NCI-H187 (cell line): ENCODE measurements at places on chromosomes 11 and 22.

- DNase-seq, result no peak
These were observed 28.8 kb upstream of the CPT1A start for GRCh38 chr11:68870470-68870869.

DNA sequence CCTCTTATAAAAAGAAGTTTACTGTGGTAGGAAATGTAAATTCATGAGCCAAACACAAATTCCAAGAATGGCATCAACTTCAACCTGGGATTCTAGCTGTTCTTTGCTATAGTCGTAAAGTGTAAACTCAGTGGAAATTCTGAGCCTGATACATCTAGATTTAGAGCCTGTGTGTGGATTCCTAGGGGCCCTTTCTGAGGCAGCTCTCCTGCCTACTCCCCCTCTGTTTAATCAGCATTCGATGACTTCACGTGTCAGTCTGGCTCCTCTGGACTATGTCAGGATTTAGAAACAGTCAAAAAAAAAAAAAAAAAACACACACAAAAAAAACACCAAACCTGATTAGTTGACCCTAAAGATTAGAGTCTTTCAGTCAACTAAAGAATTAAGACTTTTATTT lies 93.1 kb upstream of the SC5D start:
- no peak for DNase-seq

GRCh38 chr22:37559901-37560607 lies at the start of gene CDC42EP1:
Gene CDC42EP1 (plus strand): TSS chr22:37560480. CDS start chr22:37566350, 5,870 bp downstream.
- no peak for DNase-seq

DNA sequence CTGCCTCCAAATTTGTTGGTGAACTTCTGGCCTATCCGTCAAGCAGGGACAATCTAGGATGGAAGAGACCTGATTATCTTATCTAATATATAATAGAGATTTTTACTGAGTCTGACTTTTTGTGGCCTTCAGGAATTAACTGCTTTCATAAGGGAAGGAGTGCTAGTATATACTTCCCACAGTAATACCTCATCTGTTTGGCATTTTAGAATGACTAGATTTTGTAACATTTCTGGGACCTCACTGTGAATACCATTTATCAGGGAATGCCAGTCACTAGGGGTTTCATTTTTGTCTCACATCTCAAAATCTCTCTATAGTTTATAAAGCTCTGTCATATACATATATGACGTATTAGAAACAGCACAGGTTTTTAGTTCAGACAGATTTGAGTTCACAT lies 114.3 kb downstream of the INSC start:
- no peak for DNase-seq

DNA sequence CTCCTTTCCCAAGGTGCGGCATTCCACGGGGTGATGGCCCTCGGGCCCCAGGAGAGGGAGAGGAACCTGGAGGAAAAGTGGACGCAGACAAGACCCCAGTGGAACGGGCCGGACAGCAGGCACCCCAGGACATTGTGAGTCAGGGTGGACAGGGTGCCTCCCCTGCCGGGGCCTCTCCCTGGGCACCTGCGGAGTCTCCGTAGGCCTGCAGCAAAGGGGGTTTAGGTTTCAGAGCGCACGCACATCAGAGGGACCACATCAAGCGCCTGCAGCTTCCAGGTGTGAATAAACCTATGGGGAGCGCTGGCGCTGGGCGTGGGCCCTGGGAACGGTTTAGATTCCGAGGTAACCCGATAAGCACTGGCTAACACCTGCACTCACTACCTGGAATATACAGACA lies 22.7 kb upstream of the FGF19 start:
- DNase-seq, result no peak

GRCh38 chr11:85827748-85828639 lies 17.1 kb upstream of the SYTL2 start:
- DNase-seq, result no peak

- no peak for DNase-seq
These were observed 453.4 kb downstream of the TBC1D22A start for GRCh38 chr22:47215851-47216250.

DNA sequence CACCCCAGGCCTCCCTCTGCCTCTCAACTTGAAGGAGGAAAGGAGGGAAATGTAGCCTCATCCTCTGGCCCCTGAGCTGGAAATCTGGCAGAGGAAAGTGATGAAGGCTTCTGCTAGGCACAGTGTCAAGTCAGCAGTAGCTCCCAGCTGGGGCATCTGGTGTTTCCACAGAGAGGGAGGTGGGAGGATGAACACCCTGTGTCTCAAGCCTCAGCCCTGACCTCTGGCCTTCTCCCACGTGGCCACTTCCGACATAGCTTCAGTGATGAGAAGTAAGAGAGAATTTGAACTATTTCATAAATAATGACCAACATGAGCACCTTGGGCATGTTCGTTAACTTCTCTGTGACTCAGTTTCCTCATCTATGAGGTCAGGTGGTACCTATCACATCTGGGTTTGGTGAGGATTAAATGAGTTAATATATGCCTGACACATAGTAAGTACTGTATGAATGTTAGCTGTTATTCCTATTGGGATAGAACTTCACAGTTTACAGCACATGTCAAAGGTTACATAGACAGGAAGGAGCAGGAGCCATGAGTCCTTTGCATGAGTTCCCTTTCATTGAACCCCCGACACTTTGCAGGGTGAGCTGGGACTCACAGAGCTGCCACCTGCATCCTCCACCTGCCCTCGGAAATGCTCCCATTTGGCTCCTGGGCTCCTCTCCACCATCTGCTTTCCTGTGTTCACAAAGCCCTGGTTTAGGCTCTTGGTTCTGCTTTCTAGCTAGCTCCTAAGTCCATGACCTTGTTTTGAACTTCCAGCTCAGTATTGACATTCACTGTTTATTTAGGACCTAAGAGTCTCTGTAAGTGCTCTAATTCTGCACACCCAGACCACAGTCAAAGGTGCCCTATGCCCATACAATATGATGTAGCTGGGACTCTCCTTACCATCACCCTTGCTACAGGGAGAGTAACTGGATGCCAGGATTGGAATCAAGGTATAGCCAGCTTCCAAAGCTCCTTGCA lies 61.7 kb downstream of the CSNK2A3 start:
- no peak for DNase-seq

GRCh38 chr11:108966206-108966605 lies 301.3 kb downstream of the DDX10 start:
- DNase-seq, result no peak

DNA sequence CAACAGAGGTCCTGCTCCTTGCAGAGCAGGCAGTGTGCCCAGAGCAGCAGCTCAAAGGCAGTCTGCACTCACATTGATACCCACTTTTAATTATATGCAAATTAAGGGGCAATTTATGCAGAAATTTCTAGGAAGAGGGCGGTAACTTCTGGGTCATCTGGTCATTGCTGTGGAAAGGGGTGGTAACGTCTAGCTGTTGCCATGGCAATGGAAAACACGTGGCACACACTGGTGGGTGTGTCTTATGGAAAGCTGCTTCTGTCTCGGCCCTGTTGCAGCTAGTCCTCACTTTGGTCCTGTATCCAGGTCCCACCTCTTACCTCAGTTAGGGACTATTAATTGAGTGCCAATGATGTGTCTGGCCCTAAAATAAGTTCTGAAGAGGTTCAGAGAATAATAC lies 36.8 kb downstream of the BARX2 start:
- no peak for DNase-seq

DNA sequence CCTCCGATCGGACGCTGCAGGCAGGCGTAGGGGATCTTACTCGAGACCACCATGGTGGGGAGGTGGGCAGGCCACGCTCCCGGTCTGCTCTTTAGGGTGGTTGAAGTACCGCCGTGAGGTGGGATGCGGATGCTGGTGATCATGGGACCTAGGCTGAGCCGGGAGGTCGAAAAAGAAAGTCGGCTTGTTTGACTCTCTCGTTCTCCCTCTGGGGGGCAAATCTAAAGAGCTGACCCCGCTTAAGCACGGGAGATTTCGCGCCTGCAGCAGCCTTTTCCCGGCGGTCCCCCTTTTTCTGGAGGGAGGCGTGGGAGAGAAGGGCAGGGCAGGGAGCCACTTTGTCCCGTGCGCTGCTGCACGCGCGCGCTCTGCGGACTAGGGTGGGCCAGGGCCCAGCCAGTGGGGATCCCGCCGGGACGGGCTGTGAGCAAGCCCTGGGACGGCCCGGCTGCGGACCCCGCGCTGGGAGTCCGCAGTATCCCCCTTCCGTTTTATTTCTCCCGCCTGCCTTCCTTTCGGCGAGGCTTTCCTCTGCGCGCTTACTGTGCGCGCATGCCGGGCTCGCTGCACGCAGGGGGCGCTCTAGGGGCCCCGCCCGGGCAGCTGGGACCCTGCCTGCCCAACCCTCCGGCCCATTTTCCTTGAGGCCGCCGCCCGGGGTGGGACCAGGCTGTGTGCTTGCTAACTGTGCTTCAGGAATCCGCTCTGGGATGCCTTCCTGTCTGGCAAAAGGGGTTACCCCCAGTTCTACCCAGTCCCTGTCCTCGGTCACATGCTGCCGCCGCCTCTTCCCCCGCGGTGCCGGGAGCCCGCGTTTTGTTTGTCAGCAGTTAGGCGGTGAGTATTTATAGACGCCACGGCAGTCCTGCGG lies 81.0 kb downstream of the PRR5L start:
- DNase-seq, result no peak

GRCh38 chr11:76276781-76277155 lies 70.5 kb upstream of the WNT11 start:
- DNase-seq, result no peak

DNA sequence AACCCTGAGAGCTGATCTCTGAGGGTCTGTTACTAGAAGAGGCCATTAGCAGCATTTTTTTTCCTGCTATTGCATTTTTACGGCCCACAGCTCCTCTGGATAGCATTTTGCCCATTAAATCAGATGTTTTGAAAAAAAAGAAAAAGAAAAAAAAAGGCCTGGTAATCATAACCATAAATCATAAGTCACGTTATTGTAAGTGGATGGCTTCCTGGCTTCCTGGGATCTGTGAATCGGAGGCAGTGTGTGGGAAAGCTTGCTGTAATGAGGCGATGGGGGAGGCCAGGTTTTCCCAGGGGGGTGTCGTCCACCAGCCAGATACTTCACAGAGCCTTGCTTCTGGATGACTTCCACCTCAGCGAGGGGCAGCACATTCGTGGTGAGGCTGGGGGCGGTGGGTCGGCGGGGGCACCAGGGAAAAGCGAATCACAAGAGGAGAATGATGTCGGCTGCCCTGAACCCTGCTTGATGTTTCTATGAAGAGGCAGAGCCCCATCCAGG lies 106.5 kb upstream of the SYT13 start:
- no peak for DNase-seq

- no peak for DNase-seq
These were observed 904 bp downstream of the SLC35F2 start for GRCh38 chr11:107857550-107858216.

DNA sequence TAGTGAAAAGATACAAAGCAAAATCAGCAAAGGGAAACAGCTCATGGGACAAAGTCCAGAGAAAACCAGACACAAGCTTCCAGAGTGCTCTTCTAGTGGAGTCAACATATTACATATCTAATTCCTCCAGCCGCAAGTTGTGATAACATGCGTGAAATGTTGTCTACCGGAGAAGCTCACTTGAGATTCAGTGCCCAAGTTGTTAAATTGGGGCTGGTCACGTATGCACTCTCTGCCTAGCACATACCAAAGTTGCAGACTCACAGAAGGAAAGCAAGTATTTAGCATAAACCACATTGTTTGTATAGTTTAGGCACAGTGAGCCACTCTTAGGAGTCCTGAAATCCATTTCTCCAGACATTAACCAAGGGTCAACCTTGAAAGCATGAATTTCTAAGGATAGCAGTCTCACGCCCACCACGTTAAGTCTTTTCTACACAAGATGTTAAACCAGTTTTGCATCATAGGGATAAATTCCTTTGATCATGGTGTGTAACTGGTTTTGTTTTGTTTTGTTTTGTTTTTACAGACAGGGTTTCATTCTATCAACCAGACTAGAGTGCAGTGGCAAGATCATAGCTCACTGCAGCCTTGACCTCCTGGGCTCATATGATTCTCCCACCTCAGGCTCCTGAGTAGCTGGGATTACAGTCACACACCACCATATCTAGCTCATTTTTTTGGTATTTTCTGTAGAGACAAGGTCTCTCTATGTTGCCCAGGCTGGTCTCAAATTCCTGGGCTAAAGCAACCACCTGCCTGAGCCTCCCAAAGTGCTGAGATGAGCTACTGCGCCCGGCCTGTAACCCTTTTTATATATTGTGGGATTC lies 39.5 kb upstream of the EP300 start:
- DNase-seq, result no peak

- DNase-seq, result no peak
These were observed 14.2 kb upstream of the VSIG10L2 start for GRCh38 chr11:125931668-125932067.

GRCh38 chr22:45889093-45889538 lies 87.8 kb downstream of the WNT7B start:
- DNase-seq, result no peak

GRCh38 chr11:63867511-63867910 lies 28.6 kb downstream of the MARK2 start:
- no peak for DNase-seq

DNA sequence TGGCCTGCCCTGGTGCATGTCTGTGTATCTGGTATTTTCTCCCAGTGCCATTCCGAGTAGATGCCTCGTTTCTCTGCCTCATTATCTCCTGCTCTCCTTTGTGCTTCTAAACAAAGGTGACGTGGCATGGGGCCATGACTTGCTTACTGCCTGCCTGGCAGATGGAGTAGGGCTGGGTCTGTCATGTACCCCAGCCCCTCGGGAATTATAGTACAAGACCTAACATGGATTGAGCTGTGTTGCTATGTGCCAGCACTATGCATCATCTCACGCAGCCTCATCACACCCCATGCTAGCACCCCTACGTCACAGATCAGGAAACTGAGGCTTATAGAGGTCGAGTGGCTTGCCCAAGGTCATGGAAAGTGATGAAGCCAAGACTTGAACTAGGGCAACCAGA lies 88.1 kb downstream of the GALNT18 start:
- DNase-seq, result no peak

- DNase-seq, result no peak
These were observed 11.7 kb upstream of the TMEM191C start for GRCh38 chr22:21455334-21456089.

DNA sequence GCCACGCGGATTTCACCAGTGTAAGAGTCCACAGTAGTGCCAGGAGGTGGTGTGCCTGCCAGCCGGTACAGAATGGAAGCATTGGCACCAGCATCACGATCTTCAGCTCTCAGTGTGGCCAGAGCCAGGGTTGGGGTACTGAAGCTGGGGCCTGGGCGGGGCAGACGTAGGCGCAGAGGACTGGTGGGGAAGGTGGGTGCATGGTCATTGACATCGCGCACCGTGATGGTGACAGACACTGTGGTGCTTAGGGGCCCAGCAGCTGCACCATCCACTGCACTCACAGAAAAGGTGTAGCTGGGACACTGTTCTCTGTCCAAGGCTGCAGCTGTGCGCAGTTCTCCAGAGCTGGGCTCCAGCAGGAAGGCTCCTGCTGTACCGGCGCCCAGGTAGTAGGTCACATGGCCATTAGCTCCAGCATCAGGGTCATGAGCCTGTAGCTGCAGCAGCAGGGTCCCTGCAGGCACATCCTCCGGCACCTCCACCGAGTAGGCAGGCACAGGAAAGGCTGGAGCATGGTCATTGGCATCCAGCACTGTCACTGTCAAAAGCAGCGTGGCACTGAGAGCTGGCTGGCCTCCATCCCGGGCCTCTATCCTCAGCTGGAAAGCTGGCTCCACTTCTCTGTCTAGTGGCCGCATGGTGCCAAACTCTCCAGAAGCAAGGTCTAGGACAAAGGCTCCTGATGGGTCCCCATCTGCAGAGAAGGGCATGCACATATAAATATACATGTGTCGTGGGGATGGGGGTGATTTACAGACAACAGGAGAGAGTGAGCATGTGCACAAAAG lies 7.9 kb upstream of the TPP1 start:
- no peak for DNase-seq
